ENCODE measurements at places on chromosomes 7 and 10. TPM values are rescaled to one million over a fixed set of nuclear protein-coding genes. Genes with fewer than 3 reads are reported as not detected.
A peak's percentile ranks its signal among the peaks of the same experiment; 100 is the strongest.

DNA sequence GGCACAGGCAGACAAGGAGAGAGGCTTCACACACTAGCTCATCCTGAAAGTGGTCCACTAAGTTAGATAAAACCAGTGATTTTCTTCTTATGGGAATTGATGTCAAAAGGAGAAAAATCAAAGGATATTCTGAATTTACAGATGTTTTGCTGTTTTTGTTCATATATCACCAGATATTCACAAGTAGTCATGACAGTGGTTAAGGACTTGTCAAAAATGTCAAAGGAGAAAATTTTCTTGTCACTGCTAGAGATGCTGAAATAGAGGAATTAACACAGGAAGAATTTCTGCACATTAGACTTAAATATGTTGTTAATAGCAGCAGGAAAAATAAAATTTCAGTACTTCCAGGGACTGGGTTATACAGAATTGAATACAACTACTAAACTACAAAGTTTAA, 78.3 kb downstream of the PRTFDC1 start:
- DNase-seq: no peak

- peak; percentile 2 for DNase-seq
Measured at GRCh38 chr7:117395743-117396142, 31.6 kb downstream of the ASZ1 start.

Gene NXPH1
- total RNA-seq: not detected

GRCh38 chr10:28981007-28981406, 303.7 kb downstream of the BAMBI start:
- DNase-seq: no peak
